ENCODE measurements at places on chromosomes 4 and X.

- peak; percentile 19 for DNase-seq
Observed at GRCh38 chr4:78864405-78865024, 74.7 kb downstream of the PAQR3 start.

DNA sequence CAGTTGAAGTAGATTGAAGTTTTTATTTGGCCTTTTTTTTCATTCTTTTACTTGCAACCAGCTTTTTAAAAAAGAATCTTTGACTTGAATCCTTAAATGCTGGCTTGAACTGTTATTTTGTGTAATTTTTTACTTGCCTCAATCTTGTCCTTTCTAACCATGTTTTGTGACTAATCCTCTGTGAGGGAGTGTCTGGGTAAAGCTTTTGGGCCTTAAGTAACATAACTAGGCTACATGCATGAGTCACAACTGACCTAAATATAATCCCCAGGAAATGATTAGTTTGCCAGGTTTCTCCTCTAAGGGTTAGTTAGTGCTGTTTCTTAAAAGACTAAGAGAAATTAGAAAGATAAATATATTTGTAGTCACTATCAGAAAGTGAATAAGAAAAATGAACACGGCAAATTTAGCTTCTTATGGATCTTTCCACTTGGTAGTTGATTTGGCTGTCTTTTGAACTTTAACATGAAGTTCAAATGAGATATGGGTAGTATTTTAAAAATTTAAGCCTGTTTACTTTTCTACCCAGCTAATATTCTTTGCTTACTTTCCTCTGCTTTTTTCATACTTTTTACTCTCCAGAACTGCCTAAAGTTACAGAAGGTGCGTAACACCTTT, 13.0 kb downstream of the EXOC1 start:
- DNase-seq: peak; percentile 33

DNA sequence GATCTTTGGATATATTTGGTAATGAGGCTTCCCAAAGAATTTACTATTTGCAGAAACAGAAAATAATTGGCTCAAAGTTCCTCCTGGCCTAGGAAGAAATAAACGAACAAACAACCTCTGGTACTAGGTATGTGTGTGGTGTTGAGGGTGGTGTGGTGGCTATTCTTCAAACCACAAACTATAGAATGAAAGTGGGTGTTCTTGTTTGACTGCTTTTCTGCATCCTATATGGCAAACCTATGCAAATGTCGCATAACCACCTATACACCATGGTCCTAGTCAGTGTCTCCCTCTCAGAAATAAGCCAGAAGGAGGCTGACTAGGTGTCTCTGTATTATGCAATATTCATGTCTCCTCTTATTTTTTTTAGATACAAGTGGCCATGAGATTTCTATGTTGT, 106.6 kb upstream of the PCDH18 start:
- no peak for DNase-seq

GRCh38 chr4:10951306-10951705, 266.7 kb upstream of the CLNK start:
- no peak for DNase-seq

- no peak for DNase-seq
Observed at GRCh38 chr4:138232364-138232763, 9.8 kb downstream of the SLC7A11 start.

- no peak for DNase-seq
Observed at GRCh38 chr4:101192244-101192643, 155.1 kb downstream of the PPP3CA start.

DNA sequence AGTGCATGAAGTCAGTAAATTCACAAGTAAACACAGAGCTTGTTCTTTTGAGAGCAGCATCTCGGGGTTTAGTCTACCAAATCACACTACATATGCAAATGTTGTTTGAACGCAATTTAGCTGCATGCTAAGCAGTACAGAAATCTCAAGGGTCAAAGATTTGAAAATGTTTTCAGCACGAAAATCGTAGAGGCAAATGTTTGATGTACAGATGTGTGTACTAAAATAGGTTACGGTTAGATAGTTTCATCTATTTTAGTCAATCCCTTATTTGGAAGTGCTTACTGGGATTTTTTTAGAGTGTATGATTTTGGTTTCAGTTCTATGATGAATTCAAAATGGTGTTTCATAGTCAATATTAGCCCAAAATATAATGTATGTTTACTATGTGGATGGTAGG, 1928.2 kb upstream of the TENM3 start:
- DNase-seq: no peak

DNA sequence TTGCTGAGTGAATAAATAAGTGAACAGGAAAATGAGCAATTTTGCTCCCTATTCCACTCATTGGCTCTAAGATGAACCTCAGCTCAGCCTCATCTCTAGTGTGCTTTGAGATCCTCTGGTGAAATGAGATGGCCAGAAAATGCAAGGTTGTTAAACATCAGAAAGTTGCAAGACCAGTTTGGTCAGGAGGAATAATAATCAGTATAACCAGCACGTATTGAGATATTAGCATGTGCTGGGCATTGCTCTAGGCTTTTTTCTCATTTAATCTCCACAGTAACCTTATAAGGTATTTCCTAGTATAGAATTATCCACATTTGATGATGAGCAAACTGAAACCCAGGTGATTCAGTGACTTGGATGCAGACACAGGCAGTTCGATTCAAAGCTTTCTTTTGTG, 110.5 kb upstream of the PAK3 start:
- no peak for DNase-seq

DNA sequence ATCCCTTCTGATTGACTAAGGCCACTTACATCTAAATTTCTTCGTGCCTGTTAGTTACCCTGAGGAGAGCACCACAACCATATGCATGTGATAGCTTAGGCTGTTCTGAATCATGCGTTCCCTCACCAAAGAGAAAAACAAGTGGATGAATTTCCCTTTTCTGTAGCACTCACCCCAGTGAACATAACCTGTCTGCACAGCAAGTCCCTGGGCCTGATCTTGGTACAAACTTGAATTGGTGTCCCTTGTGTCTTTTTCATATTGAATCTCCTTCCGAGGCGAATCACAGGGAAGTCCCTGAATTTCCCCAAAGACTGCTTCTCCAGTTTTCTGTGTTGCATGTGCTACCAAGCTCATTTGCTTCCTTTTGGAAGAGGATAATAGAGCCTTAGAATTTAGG, 100.4 kb downstream of the KLHL8 start:
- DNase-seq: no peak

DNA sequence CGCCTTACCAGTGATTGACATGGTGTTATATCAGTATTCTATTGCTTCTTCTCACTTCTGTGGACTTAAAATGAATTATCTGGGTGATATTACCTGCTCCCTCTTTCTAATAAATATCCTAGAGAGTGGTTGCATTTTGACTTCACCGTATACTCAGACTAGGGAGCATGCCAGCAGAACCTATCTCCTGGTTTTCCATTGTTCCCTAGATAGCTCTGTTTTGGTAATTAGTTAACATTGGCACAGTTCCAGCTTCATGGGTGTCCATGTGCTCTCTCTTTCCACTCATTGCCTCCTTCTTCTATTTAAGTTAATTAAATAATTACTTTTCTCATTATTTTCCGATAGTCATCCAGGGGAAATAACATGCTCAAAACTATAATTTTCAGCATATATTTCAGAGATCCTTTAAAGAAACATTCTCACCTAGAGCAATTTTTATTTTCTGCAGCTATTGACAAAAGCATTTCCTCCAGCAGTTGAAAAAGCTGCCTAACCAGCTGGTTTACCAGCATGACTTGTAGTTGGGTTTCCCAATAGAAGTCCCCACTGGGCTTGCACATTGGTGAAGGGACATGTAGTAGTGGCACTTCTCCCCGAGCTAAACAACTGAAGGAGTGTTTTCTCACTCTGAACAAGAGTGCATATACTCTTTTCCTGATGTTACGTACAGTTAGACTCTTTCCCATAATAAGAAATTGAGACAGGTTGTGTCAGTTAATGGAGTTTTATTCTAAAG, 27.9 kb upstream of the PAPSS1 start:
- no peak for DNase-seq

GRCh38 chr4:173264684-173265185, 69.4 kb downstream of the HMGB2 start:
- DNase-seq: peak; percentile 9

GRCh38 chr4:14877246-14878225, 124.7 kb upstream of the CPEB2 start:
- peak; percentile 23 for DNase-seq

DNA sequence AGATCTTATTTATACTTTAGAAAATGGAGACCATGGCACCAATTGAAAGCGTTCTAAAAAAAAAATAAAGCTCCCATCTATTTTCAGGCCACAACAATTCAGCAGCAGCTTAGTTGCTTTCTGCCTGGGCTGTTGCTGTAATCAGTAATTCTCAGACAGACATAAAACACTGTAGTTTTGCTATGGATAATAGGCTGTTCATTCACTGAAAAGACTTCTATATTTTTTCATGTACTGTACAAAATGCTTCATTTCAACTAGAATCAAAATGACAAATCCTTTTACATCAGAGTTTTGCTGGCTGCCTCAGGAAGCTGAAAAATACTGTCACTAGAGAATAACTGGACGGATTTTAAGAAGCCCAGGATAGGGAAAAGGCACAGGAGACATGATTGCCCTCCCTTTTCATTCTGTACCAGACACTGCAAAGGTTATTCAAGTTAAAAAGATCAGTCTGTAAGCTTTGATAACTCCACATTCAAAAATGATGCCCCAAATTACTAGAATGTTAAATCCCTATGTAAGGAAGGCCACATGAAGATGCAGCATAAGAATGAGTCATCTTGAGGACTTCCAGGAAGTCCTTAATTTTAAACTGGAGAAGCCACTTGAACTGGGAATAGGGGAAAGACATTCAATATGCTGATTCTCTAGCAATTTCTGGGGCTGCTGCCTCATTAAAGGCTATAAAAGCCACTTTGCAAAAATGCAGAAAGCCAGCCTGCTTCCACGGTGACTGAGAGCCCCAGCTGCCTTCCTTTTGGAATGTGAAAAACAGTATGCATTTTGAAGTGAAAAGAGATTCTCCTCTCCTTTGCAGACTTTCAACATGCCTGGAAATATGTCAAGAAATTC, 403.2 kb upstream of the RASGEF1B start:
- no peak for DNase-seq

GRCh38 chr4:155610143-155610542, 56.5 kb upstream of the GUCY1A1 start:
- no peak for DNase-seq

DNA sequence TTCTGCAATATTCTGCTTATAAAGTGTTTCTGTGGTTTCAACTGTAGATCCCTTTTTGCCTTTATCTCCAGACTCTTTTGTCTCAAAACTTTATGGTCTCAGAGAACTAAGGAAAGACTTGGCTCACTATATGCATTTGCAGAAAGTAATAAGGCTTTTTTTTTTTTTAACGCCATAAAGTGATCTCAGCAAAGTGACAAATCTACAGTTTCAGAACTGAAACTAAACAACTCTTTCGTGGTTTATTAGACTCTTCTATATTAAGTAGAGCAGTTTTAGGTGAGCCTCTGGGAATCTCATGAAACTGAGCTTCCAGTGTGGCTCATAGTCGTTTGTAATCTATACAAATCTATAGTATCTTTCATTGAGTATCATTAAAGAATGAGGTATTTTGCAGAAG, 15.3 kb downstream of the ATP7A start:
- DNase-seq: no peak

- DNase-seq: no peak
Observed at GRCh38 chr4:123488916-123489315, 92.3 kb downstream of the SPRY1 start.

DNA sequence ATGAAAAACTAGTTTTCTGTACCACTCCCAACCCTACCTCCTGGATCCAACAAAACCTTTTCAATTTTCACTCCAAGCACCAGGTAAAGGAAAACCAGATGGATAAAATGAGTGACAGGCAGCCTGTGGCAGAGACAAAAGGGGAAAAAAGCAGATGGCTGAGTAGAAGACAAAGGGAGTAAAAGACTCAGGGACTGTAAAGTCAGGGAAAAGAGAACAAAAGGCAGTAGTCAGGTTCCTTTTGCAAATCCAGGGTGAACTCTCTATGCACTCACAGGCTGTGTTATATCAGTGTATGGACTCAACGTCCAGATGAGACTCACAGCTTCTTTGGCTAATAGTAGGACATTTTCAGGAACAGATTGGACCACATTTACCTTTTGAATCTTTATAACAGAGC, 54.2 kb downstream of the QRFPR start:
- no peak for DNase-seq

DNA sequence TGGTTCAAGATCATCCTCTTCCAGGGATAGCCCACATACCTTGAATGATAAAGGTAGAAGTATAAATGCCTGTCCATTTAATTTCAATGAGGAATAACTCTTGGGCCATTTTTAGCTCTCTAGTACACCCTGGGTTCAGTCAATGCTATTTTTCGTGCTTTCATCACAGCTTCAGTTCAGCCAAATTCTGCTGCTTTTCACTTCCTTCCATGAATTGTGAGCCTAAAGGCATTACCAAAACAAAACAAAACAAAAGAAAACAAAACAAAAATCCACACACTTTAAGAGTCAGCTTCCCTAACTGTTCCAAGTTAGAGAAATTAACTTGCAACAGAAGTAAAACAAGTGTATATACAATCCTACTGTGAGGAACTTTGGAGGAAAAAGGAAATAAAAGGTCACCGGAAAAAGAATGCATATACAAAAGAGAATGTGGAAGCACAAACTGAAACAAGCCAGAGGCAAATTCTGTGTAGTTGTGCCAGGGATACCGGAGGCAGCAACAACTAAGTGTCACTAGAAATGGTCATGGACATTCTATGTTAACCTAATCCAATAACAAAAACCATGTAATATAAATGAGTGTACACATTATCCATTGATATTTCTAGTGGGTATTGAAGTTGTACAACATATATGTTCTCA, 423.1 kb downstream of the KCTD8 start:
- DNase-seq: no peak

DNA sequence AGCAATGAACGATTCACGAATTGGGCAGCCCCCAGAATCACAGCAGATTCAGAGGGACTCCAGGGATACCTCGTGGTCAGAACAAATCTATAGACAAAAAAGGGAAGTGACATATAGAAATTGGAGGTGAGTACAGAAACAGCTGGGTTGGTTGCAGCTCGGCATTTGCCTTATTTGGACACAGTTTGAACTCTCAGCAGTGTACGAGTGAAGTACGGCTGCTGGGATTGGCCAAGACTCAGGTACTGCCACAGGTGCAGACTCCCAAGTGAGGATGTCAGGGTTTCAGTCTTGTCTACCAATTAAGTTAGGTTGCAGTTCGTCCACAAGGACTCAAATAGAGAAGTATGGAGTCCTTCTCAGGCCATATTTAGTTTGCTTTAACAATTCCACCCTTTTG, 28.2 kb downstream of the HTT-AS start:
- DNase-seq: no peak

GRCh38 chr4:33407496-33407895, 2687.3 kb downstream of the PCDH7 start:
- no peak for DNase-seq

DNA sequence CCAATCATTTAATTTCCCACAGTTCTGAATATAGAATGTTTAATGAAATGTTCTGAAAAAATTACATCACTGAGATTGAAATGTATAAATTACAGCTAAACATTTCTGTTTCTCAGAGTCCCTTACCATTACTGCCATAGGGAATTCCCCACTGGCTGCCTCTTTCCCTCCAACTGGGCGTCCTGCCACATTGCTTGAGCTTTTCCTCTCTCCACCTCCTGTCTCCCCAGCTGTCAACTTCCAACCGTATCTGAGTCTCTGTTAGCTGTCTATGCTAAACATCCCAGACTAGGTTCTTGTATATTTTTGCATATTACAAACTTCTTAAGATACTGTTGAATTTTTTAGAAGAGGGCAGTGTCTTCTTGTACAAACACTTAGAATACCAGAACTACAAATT, 407.3 kb upstream of the SLIT2 start:
- DNase-seq: no peak
